NCI-H1694 (cell line): ENCODE measurements at places on chromosomes 2 and 18.
A peak's percentile ranks its signal among the peaks of the same experiment; 100 is the strongest.

GRCh38 chr2:42566837-42567321 is 1.6 kb upstream of the MTA3 start:
- DNase-seq, result no peak

DNA sequence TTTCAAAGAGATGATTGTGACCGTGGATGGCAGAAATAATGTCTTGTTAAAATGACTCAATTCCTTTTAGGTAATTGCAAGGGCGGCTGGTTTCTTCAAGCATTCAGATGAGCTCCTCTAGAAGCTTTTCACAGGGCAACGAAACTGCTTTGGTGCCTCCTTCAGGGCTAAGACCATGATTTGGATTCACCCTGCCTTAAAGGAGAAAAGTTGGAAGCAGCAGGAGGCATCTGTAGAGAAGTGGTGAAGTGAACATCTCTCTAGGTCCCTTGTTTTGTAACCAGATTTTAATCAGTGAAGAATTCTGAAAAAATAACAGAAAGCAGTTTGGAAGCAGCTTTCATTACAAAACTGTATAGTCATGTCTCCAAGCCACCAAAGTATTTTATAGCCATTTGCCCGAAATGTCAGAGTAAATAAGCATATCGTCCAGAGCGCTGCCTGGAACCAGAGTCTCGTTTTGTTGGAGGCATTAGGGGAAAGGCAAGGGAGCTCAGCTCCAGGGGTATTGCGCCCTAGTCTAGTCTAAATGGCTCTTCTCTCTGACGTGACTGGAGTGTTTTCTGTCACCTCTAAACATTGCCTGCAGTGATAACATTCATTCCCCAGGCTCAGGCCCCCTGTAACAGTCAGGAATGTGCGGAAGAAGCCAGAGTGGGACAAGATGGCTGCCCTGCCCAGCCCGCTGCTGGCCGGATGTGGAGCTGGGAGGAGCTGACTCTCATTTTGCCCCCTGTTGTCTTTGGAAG is 57.8 kb upstream of the ITGB6 start:
- DNase-seq, result no peak

- DNase-seq, result peak; percentile 50
Measured at GRCh38 chr2:62340994-62341484, 145.1 kb downstream of the B3GNT2 start.

DNA sequence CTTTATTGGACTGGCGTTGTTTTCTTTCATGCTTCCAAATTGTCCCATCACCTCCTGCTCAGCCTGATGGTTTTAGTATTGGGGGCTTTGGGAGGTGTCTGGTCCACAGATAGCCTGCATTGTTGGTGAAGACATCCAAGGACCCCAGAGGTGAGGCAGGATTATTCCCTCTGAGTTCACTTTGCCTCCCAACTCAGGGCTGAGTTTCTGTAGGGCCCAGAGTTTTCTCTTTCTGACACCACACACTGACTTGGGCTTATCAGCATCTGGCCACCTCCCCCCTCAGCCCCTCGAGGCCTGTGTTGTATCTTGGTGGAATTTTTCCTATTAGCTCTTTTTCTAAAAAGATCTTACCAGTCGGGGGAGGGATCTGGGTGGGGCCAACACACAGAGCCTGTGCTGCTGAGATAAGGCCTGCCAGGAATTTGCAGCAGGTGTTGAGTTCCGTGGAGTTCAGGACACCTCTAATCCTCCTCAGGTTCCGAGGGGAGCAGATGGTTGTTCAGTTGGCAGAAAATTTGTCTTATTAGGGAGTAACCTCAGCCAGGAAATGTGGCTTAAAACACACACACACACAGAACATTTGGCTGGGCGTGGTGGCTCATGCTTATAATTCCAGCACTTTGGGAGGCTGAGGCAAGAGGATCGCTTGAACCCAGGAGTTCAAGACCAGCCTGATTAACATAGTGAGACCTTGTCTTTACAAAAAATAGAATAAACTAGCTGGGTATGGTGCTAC is 7.3 kb downstream of the EMILIN2 start:
- DNase-seq, result no peak

- DNase-seq, result no peak
Measured at GRCh38 chr2:12043131-12043530, 296.7 kb downstream of the LPIN1 start.

GRCh38 chr2:12918835-12919445 is 202.2 kb downstream of the TRIB2 start:
- no peak for DNase-seq

DNA sequence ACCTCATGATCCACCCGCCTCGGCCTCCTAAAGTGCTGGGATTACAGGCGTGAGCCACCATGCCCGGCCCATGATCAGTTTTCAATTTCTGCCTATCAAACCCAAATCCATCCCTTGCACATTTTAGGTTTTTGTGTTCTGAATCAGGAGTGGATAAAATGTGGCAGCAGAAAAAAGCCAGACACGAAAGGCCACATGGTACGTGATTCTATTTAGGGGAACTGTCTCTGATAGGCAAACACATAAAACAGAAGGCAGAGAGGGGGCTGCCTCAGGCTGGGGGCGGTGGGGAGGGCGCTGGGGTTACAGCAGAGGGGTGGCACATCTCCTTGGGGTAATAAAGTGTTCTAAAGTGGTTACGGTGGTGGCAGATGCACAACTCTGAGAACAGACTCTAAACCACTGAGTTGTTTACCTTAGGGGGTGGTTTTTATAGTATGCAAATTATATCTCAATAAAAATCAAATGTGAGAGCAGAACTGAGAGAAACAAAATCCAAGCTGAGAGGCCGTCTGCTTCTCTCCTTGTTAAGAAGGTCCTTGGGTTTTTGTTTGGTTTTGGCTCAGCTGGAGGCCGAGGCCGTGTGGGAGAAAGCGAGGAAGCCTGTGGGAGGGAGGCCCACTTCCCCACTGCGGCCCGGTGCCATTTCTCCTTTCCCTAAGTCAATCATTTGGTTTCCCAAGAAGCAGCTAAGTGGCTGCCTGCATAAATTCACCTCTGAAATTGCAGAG is 78.0 kb downstream of the SOWAHC start:
- DNase-seq, result no peak

GRCh38 chr2:33443274-33443829 is 33.1 kb upstream of the RASGRP3 start:
- no peak for DNase-seq

- no peak for DNase-seq
Measured at GRCh38 chr2:112050316-112050715, 4.8 kb upstream of the TMEM87B start.

DNA sequence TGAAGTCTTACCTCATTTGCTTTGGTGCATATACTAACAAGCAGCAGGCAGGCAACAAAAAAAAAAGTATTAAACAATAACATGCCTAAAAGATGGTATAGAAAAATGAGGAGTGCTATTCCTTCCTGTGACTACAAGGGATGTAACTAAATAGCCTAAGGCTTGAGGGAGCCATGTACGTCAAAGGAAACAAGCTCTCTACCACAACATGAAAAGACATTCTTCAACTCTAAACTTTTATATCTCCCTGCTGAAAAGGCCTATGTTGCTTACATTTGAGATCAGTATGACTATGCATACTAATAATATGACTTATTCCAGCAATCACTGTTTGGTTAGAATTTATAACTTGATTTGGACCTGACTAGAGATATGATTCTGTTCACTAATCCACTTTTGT is 347.9 kb downstream of the ADCYAP1 start:
- DNase-seq, result no peak

- no peak for DNase-seq
Measured at GRCh38 chr2:241680827-241681599, 5.6 kb downstream of the DTYMK start.

- no peak for DNase-seq
Measured at GRCh38 chr2:60309941-60310660, 243.4 kb downstream of the BCL11A start.

- DNase-seq, result no peak
Measured at GRCh38 chr2:127104881-127105655, 1.9 kb downstream of the BIN1 start.

DNA sequence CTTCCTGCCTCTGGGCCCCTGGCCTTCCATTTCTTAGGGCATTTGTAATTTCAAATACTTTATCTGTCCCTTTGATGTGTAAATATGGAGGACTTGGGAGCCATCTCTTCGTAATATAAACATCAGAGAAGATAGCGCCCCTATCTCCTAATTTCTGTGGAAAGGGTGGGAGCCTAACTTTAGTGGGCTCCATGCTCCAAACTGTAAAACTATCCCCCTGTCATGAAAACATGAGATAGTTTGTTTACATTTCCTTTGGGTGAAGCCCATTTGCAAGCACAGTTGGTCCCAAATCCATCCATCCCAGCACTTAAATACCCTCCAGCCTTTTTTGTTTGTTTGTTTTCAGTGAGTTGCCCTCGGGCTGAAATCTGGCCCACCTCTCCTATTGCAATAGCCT is 782.6 kb upstream of the FSHR start:
- DNase-seq, result no peak

- DNase-seq, result peak; percentile 59
Measured at GRCh38 chr2:164061129-164061746, 325.4 kb upstream of the FIGN start.

DNA sequence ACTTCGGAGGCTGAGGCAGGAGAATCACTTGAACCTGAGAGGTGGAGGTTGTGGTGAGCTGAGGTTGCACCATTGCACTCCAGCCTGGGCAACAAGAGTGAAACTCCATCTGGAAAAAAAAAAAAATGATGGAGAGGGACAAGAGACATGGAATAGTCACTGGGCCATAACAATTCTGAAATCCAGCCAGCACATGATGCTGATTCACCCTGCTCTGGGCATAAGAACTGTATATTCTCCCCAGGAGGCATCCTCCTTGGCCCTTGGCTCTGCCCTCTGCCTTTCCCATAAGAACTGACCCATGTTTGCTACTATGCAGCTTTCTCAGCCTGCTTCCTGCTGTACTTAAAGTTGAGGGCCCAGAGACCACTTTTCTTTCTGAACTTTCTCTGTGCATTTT is 297.7 kb downstream of the GBX2 start:
- DNase-seq, result no peak

DNA sequence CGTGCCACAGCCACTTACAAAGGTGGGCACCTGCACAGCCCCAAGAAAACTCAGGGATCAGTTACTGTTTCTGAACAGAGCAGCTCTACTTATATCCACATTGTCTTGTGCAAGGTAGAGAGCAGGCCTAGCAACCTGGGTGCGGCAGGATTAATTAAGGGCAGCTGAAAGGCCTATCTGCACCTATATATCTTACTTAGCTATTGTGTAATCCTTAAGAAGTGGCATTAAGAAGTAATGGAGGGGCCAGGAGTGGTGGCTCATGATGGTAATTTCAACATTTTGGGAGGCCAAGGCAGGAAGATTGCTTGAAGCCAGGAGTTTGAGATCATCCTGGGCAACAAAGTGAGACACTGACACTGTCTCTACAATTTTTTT is 12.8 kb upstream of the ARL5A start:
- no peak for DNase-seq

- DNase-seq, result peak; percentile 25
Measured at GRCh38 chr18:31977270-31977872, 34.4 kb upstream of the TRAPPC8 start.

DNA sequence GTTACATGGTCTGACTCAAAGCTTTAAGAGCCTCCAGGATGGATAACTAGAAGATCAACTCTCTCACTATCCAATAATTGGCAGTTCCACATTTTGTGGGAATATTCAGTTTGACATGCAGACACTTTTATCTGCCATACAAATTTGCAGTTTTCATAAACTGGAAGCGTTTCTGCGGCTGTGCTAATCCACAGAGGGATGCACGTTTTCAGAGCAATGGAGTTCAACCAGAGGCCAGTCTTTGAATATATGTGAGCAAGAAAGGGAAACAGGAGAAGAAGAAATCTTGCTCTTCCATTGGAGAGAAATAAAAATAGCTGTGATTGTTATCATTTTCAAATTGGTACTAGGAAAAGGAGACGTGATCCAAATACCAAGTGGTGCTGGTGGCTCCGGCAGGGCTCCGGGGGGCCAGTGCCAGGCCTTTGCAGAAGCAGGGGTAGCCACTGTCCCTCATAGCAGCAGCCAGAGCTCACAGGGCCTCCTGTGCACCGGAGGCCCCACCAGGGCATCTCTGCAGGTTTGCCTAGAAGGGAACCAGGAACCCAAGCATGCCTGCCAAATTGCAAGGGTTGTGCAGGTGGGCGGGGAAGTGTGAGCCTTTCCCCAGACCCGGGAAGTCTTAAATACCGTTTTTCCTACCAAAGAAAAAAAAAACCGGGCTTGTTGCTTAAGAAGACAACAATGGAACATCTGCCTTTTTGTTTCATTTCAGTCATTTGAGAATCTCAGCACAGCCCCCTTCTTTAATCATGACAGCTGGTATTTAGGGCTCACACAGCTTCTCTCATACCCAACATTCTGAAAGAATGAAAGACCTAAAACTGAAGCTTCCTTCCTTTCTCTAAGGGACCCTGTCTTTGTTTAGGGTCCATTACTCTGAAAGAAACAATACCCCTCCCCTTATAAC is 791.1 kb upstream of the SOX11 start:
- no peak for DNase-seq

- DNase-seq, result no peak
Measured at GRCh38 chr2:68290901-68291300, 28.8 kb downstream of the CNRIP1 start.

GRCh38 chr2:1309507-1309906 is 103.8 kb upstream of the TPO start:
- no peak for DNase-seq

- no peak for DNase-seq
Measured at GRCh38 chr2:213537579-213537978, 253.3 kb downstream of the SPAG16 start.

- DNase-seq, result no peak
Measured at GRCh38 chr2:173979751-173980351, 14.7 kb upstream of the SP3 start.

GRCh38 chr2:55384786-55385185 is 34.9 kb downstream of the CCDC88A start:
- no peak for DNase-seq

GRCh38 chr2:203080447-203081045 is 65.9 kb downstream of the NBEAL1 start:
- DNase-seq, result no peak

DNA sequence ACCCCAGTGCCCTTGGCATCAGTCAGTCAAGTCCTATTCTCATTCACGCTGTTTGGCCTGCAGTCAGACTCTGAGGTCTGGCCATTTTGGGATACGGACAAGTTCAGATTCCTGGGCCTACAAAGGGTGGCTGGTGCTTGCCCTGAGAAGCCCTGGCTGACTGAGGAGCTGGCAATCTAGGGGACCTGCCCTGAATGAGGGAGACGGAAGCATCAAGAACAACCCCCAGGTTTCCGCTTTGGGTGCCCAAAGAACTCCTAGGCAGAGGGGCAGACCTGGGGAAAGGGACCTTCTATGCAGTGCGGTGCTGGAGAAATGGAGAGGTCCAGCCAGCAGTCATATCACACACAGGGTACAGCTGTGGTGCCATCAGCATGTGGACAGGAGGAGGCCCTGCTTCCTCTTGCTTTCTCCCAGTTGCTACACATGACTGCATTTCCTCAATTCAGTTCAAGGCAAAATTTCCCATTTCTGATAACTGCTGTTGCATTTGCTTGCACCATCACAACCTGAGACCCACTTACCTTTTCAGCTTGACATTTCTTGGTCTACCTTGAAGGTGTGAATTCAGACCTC is 70.9 kb upstream of the LGALSL start:
- no peak for DNase-seq
